SW 1271 (cell line): ENCODE measurements at places on chromosomes 4 and X.

- DNase-seq = no peak
These were observed 47.7 kb downstream of the C4orf50 start for GRCh38 chr4:5970381-5971077.

GRCh38 chr4:39648827-39649558 lies 10.3 kb upstream of the SMIM14 start:
- no peak for DNase-seq

GRCh38 chrX:79147477-79147876 lies 3.0 kb downstream of the GPR174 start:
- DNase-seq = no peak

- DNase-seq = no peak
These were observed 32.5 kb downstream of the DLG3 start for GRCh38 chrX:70476934-70477733.

- DNase-seq = no peak
These were observed 66.2 kb downstream of the BEX3 start for GRCh38 chrX:103442536-103442901.

DNA sequence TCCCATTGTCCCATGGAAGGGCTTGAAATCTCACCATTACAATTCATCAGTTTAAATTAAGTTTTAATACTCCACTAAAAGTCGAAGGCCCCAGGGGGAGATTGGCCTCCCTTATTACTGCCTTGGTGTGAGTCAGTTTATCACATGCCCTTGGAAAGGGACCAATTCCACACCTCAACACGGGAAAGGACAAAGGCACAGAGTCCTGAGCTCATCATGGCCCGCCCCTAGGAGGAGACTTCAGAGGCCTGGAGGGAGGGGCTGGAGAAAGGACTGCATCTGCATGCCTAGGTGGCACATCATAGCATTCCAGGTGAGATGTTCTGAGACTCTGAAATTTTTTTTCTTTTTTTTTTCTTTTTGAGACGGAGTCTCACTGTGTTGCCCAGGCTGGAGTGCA lies 2.8 kb upstream of the SEL1L3 start:
- no peak for DNase-seq

DNA sequence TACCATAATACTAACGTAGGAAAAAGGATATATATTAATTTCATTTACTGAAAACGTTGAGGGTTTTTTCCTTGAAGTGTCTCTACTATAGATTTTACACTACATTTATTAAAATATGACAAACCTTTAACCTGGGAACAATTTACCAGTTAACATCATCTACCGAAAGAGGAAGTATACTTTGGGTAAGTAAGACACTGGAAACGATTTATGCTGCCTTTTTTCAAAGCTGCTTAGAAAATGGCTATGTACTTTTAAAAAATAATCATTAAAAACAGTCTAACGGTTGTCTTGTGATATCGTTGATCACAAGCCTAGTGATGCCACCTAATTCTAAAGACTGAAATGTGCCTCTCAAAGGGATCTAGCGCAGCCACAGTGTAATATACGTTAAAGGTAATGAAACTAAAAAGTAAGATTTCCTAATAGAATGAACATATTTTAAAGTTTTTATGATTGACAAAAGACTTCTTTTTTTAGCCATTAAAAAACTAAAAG lies 50.4 kb downstream of the STX18 start:
- no peak for DNase-seq

DNA sequence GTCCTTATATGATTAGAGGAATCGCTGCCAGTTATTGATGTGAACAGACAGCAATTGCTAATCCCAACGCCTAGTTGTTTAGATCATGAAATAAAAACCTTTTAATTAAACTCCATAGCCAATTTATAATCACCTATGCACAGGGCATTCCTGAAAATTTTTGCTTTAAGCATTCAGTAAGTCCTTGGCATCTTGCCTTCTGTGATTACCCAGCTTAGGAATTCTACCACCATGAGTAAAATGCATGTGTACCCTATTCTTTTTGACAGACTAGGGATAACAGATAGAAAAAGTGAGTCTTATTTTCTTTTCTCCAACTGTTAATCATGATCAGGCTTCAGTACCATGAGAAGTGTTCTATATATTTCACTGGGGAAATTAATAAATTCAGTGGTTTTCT lies 995.3 kb upstream of the GRIA3 start:
- no peak for DNase-seq

DNA sequence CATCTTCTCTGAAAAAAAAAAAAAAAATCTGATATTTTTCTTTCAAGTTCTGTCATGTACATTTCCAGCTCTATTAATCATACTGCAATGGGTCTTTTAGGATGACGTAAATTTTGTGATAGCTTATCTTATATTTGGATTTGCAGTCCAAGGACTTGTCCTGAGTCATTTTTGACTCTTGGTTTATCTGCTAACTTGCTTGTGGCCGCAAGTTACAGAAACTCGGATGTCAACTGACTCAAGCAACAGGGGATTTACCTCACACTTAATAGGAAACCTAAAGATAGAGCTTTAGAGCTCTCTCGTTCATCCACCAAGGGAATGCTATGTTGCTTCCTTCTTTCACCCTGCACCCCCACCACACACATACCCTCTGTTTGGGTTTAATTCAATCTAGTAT lies 1433.8 kb upstream of the TENM3 start:
- no peak for DNase-seq

DNA sequence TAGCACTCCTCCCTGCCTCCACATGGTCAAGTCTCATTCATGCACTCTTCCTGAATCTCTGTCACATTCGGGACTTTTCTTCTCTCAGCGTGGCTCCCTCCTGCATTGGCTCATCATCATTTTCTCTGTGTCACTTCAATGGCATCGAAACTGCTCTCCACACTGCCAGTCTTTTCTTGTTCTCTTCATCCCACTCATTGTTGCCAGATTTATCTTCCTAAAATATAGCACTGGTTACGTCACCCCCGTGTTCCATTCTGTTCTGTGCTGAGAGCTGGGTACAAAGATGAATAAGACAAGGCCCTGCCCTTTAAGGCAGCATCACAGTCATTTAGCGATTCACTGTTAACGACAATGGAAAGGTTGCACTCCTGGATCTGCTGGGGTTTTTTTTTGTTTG lies 174.4 kb upstream of the TBC1D9 start:
- DNase-seq = no peak

DNA sequence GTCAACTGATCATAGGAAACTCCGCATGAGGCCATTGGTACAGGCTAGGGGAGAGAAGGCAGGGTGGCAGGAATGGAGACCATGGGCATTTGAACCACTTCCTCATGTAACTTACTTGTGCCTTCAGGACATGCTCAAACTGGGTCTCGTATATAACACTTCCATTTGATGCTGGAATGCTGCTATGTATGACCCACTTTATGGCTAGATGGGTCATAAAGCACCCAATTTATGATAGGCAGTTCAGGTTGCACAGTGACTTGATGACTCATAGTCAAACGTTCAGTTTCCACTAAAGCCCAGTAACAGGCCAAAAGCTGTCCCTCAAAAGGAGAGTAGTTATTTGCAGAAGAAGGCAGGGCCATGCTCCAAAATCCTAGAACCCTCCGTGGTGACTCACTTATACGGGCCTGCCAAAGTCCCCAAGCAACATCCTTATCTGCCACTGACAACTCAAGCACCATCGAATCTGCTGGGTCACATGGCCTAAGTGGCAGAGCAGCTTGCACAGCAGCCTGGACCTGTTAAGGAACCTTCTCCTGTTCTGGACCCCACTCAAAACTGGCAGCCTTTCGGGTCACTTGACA lies 236.4 kb downstream of the ZC4H2 start:
- no peak for DNase-seq

DNA sequence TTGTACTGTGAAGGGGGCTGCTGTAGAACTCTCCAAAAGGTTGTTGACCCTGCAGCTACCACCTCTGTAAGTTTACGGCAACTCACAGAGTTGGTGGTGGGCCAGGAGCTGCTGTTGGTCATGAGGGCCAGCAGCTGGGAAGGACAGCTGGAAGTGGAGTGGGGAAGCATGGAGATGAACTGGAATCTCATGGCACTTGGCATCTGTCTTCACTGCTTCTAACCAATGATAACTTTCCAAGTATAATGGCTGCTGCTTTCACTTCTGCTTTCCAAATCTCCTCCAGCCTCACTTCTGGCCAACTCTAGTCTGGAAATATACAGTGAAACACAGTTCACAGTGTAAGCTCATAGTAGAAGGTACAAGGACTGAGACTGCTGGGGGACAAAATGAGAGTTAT lies 126.5 kb upstream of the INTU start:
- DNase-seq = no peak

DNA sequence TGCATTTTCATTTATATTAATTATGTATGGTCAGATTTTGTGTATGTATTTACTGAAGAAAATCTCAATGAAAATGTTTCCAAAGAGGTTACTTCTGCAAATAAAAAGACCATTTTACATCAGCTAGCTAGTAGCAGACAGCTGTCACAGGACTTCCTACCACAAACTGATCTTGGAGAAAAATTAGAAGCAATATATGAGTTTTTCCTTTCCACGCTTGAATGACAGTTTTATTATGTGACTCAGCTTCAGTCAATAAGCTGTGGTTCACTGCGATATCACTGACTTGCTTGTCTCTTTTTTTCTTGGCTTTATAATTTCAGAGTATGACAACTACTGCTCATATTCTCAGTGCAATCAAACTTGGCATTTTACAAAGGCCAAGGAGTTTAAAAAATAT lies 787.4 kb upstream of the GALNTL6 start:
- DNase-seq = no peak

DNA sequence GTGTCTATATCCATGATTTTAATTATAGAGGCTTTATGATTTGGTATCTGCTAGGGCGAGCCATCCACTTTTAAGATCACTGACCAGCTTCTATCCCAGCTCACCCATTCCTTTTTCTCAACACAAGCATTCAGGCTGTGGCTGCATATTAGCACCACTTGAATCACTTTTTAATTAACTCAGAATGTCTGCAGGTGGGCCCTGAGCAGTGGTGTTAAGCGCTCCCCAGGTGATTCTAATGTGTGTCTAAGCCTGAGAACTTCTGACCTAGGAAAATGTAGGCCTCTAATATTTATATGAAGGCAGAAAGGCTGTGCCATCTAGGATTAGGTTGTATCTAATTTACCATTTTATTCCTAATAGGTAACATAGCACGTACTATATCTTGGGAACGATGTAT lies 19.8 kb upstream of the QRFPR start:
- DNase-seq = no peak

GRCh38 chrX:148940411-148940996 lies 440.1 kb downstream of the AFF2 start:
- no peak for DNase-seq

DNA sequence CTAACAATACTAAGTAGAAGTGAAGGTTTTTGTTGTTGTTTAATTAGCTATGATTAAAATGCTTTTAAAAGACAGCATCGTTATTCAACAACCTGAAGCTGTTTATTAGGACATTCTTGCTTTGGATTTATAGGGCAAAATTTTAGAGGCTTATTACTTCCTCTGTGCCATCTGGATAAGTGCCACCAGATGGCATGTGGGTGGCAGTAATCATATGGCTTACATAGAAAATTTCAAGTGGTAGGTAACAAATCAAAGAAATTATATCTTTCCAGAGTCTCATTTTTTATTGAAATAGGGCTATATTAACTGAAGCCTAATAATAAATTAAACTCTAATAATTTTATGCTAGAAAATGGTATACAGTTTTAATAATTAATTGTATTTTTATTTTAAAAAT lies 83.3 kb upstream of the HTR2C start:
- DNase-seq = no peak

DNA sequence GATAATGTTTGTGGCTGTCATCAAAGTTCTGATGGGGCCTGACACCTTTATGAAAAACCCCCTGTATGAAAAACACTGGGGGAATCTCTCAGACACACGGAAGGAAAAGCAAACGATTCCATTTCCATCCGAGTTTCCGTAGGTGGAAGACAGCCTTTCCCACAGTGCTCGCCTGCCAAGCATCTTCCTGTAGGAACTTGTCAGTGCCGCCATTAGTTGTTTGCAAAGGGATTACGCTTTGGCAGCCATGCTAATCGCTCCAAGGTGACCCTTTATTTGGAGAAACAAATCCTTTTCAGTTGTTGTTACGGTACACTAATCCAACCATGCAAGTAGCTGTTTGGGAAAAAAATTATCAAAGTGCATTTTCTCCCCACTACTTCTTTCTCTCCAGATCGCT lies 44.4 kb upstream of the STOX2 start:
- DNase-seq = no peak

- DNase-seq = no peak
These were observed 67.5 kb upstream of the GPR34 start for GRCh38 chrX:41621222-41621723.

DNA sequence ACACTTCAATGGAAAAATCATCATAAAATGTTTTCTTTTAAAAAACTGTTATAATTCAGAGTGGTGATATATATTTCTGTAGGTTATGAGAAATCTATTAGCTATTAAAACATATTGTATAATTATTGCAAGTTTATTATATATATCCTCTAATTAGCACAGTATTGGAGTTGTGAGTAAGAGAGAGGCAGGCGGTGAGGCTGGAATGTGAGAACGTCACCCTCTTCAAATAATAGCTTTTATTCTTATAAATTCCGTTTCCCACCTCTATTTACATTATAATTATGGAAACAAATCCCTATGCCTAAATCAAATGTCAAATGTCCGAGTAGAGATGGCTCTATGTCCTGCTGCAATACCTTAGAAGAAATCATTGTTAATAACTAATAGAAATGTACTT lies 292.9 kb downstream of the ADGRL3 start:
- DNase-seq = no peak

DNA sequence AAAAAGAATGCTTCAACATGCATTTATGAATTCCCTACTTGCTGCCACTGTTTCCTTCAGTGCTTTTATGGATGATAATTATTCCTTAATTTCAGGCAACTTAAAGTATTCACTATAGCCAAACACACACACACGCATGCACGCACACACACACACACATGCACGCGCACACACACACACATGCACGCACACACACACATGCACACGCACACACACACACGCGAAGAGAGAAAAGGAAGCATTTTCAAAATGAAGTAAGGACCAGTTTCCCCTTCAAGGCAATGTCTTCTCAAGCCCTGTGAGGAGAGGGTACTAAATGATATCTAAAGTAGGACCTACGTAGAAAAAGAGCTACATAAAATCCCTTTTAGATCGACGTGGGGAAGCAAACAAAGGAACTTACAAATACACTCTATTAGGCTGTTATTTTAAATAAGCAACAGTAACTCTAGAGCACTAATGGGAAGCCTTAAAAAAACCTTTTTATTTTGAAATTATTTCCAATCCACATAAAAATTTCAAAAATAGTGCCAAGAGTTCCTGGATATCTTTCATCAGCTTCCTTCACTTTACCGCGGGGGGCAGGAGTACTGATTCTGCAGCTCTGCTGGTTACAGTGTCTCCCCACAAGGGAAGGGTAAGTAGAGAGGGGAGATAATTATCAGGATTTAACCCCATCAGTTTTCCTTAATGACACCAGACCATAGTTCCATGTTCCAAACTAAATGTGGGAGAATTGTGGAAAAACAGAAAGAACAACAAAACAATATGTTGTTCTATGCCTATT lies 13.7 kb downstream of the IRF2 start:
- no peak for DNase-seq
